ENCODE measurements at places on chromosomes 4 and X.
A peak's percentile ranks its signal among the peaks of the same experiment; 100 is the strongest.

- DNase-seq = no peak
Observed at GRCh38 chr4:143240939-143241679, 56.4 kb downstream of the USP38 start.

GRCh38 chr4:164212714-164213113 lies 541.2 kb upstream of the SMIM31 start:
- DNase-seq = no peak

GRCh38 chr4:113411496-113411938 lies 350.0 kb downstream of the CAMK2D start:
- no peak for DNase-seq

DNA sequence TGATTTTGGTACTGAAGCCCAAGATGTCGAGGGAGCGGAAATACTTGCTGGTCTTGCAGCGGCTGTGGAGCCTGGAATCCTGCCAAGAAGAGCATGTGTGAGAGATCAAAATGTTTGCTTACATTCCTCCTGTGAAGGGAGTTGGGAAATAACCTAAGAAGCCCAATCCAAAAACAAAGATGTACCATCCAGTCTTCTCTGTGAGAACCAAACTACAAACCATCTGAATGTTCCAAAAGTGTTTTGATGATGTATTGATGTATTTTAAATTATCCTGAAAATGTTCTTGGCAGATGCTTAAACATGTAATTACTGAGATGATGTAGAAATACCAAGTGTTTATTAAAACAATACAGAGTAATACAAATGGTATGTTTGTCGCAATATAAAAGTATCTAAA lies 10.1 kb upstream of the ADH1A start:
- no peak for DNase-seq

- DNase-seq = no peak
Observed at GRCh38 chr4:159337041-159337440, 234.2 kb downstream of the RAPGEF2 start.

GRCh38 chr4:8932884-8933283 lies 61.2 kb upstream of the HMX1 start:
- DNase-seq = no peak

DNA sequence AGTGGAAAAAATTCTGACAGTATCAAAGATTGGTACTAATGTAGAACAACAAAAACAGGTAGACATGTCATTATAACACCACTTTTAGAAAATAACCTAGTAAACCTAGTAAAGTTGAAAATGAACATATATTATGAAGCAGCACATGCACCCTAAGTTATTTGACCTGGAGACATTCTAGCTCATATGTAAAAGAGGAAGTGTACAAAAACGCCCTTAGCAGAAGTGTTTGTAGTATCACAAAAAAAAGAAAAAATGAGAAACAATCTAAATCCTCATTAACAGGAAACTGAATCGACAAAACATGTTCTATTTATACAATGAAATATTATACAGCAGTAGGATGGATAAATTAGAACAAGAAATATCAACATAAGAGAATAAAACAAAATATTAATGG lies 318.9 kb upstream of the PPP1R2C start:
- DNase-seq = no peak

DNA sequence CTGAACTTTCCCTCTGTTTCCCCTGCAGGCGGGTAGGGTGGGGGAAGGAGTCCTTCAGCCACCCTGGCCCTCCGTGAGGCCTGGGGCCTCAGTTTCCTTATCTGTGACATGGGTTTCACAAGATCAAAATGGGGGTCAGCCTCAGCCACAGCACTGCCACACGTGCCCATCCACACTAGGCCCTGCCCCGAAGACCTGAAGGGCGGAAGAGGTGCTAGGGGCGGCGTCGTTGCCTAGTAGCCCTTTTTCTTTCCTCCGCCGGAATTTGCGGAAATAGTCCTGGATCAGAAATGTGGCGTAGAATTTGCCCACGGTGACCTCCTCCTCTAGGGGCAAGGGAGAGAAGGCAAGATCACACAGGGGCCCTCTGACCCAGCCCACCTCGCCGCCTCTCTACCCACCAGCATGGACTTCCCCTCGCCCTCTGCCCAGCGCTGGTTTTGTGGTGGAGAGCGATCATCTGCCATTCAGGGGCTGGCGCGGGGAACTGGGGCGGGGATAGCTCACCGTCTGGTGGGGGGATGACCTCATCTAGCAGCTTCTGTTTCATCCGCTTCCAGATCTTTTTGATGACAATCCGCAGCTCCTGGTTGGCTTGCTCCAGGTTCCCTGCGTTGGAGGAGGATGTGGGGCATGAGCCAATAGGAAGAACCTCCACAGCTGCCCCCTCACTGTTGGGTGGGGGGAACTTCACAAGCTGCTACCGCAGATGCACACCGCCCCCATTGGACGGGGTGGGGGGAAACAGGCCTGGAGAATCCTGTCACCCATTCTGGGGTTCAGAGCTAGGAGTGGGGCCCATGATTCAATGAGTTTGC lies 9.7 kb upstream of the SYP start:
- DNase-seq = no peak

GRCh38 chr4:169975838-169976796 lies 50.1 kb downstream of the MFAP3L start:
- DNase-seq = no peak

DNA sequence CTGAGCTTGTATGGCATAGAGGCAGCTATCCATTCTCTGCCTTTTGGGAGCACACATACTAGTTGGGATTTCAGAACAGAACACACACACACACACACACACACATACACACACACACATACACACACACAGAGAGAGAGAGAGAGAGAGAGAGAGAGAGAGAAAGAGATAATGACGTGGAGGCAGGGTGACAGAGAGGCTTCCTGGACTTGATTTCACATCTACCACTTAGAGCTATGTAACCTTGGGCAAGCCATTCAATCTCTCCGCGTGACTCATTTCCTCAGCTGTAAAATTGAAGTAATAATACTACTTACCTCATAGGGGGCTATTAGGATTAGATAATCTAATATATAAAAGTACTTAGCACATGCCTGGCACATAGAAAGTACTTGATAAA lies 12.3 kb upstream of the GRIA3 start:
- no peak for DNase-seq

DNA sequence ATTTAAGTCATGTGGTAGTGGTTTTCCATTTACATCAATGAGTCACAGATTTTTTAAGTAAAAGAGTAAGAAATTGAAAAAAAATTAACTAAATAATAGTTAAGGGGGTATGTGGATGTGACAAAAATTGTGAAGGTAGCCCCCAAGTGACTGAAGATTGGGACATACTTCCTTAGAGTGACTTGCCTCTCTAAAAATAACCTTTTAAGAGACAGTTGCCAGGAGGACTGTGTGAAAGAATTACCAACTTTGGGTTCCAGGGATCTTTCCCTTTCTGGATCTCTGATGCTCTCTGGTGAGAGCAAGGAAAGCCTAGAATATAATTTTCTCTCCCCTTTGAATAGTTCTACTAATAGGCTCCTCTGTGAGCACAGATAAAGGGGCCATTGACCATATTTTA lies 42.7 kb downstream of the NHSL2 start:
- no peak for DNase-seq

GRCh38 chr4:92387459-92388069 lies 83.8 kb downstream of the GRID2 start:
- DNase-seq = no peak

DNA sequence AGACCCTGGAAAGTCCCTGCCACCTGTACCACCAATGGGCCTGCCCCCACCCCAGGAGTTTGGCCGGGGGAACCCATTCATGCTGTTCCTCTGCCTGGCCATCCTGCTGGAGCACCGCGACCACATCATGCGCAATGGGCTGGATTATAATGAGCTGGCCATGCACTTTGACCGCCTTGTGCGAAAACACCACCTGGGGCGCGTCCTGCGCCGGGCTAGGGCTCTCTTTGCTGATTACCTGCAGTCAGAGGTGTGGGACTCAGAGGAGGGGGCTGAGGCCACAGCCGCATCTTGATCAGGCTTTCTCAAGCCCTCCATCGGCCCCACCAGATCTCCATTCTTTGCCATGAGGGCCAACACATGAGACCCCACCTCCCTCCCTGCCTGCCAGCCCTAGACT lies 13.6 kb upstream of the RBM3 start:
- DNase-seq = no peak

GRCh38 chr4:147076179-147076578 lies 130.5 kb upstream of the TTC29 start:
- no peak for DNase-seq

GRCh38 chrX:21990832-21991231 lies 41.3 kb upstream of the PHEX start:
- no peak for DNase-seq

- no peak for DNase-seq
Observed at GRCh38 chr4:91527056-91527455, 776.7 kb upstream of the GRID2 start.

DNA sequence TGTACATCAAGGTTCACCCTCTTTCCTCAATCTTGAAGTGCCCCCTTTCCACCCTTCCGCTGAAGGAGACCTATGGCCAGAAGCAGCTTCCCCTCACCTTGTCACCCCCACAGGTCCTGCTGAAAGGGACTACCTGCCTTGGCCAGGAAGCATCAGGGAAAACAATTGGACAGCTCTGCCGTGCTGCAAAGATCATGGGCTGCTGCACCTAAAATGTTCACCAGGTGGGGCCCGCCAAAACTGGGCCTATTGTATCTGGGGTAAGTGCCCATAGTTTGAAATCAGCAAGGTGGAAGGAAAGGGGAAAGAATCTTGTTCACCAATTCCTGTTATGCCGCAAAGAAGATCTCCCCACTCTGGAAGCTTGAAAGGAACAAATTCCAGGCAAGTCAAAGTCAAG lies 18.4 kb downstream of the GRIA3 start:
- no peak for DNase-seq

- no peak for DNase-seq
Observed at GRCh38 chr4:158005021-158005420, 167.8 kb downstream of the GASK1B start.

DNA sequence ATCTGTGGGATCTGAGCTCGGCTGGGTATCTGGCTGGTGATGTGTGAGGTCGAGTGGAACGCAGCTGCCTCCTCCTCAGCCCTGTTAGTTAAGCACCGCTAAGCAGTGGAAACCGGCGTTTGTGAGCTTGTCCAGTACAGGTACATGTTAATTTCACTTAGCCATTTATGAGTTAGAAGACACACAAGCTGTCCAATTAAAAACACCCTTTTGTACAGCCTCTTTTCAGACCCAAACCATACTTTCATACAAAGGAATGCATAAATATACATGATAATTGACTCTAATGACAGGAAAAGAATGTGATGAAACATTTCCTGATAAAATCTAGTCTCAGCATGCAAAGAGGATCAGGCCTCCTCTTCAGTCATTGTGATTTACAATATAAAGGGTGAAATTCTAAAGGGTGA lies 163.6 kb upstream of the FAT1 start:
- DNase-seq = no peak

GRCh38 chrX:150238632-150239382 lies 124.3 kb upstream of the MAMLD1 start:
- DNase-seq = no peak

- no peak for DNase-seq
Observed at GRCh38 chrX:149198980-149199732, 305.9 kb downstream of the IDS start.

GRCh38 chrX:13669246-13669737 lies 16.4 kb downstream of the TCEANC start:
- DNase-seq = peak; percentile 19

DNA sequence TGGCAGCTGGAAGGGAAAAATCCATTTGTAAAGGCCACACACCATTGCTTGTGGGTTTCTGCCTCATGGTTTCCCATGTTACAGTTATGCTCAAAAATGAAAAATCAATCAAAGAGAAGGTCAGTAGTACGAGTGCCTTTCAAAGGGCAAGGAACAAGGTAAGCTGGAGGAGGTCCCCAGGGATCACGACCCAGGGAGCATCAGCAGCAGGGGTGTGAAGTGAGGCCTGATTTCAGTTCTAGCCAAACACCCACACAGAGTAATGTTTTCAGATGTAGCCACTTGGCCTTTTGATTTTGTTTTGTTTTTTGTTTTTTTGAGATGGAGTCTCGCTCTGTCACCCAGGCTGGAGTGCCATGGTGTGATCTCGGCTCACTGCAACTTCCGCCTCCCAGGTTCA lies 69.4 kb upstream of the AFAP1 start:
- no peak for DNase-seq

DNA sequence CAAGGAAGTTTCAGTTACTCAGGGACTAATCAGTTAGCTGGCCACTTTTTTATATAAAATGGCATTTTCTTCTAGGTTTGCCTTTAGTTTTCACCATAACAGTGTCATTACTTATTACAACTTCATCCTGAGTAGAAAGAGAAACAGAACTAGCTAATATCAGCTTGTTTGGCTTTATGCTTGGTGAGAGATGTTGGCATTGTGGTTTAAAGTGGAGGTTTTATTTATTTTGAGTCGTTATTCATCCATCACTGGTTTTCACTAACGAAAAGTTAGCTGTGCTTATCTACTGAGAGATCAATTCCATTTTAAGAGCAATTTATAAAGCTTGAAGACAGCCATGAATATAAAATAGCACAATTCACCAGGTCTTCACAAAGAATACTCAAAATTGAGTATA lies 714.5 kb downstream of the GRID2 start:
- no peak for DNase-seq

DNA sequence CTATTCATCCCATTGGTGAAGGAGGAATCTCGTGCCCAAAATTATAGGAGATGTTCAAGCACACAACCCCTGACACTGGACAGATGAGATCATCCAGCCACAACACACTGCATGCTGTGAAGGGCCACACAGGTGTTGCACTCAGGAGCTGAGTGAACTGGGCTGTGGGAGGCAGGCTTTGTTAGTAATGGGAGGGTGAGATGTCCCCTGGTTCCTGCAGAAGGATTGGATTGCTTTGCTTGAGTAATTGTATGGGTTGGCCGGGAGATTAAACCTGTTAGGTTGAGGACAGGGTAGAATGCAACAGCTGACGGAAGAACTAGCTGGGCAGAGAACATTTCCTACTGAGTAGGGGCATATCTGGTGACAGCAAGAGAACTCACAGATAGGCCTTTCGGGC lies 152.2 kb downstream of the TACR3 start:
- no peak for DNase-seq

DNA sequence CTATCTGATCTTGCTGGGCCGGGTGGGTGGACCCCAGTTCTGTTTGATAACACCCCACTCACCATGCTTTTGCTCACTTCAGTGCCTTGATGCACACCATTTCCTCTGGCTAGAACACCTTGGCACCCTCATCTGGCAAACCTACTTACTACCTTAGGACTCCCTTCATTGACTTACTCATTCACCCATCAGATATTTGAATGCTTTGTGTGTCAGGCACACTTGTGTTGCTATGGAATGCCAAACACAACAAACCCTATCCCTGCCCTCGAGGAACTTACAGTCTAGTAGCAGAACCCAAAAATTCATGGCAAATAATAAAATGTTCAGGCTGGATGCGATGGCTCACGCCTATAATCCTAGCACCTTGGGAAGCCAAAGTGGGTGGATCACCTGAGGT lies 13.9 kb downstream of the CCNG2 start:
- DNase-seq = no peak

DNA sequence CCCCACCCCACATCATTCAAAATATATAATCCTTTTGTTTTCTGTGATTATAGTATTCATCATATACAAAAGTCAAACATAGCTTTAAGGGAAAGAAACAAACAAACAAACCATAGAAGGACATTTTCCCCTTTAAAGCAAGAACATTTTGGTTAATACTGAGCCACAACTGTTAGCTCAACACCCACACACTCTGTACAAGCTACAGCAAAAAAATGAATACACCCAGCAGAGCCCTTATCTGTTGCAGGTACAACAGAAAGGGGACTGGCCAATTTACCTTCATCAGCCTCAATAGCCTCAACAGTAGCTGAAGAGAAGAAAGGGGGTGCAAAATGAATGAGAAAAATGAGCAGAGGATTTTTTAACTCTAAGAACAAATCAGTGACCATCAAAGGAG lies 318.4 kb downstream of the PPP3CA start:
- no peak for DNase-seq

Data from activated CD8-positive, alpha-beta memory T cell treated with anti-CD3 and anti-CD28 coated beads for 4 hours (primary cell).